ENCODE measurements at places on chromosomes 11 and 22.
A peak's percentile ranks its signal among the peaks of the same experiment; 100 is the strongest.

DNA sequence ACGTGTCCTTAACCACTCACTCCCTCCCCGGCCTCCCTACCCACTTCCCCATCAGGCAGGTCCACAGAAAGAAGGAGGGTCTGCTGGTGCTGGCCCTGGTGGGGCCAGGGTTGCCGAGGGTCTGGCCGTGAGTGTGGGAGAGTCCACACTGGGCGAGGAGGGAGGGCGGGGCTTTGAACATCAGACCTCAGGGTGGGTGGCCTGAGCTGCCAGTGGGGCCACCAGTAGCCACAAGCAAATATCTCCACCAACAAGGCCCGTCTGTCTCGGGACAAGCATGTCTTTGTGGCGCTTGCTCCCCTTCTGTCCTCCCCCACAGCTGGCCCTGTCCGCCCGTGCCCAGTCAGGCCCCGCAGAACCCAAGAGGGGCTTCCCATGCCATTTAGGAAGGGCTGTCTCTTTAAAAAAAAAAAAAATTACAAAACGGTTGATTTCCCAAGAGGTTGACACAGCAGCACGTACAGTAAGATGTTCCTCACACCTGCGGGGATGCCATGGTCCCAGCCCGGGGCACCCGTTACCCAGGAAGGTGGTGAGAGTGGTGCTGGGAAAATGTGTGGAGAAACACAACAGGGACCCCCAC is 17.7 kb upstream of the TALDO1 start:
- no peak for DNase-seq

DNA sequence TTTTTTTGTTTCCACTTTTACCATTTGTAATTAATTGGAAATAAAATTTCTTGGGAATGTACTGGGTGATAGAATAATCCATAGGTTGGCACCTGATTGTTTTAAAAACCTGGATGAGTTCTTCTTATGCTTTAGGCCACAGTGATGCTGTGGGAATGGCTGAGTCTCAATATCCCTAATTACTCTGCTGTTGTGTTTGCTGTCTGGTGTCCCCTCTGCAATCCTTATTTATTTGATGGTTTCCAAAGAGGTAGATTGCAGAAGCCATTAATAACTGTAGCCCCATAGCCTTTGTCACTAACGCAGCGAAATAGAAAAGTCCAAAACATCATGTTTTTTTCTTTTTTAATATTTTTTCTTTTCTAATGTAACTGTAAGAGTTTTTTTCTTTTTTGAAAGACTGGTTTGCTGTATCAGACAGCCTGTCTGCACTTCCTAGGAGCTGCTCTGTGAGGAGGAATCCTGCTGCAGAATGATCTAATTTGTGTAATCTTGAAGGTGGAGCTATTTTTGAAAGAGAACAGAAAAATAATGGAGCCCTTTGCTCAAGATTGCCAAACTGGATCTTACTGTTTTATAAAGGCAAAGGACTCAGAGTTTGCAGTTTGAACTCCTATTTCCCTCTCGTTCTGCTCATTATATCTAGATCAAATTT is 14.9 kb downstream of the PACS1 start:
- DNase-seq, result no peak

DNA sequence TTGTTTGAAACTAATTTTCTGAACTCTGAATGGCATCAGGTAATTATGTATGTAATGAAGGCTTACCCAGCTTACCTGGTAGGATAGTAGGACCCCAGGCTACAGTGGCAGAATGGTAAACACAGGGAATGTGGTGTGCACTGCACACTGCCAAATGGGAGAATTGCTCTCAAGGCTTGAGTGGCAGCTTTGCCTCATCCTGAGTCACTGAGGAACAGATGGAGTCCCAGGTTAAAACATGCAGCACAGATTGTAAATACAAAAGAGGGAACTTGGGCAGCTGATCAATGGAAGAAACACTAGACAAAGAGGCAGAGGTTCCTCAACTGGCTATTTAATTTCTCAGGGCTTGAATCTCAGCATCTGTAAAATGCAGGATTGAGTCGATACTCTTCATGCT is 24.4 kb downstream of the GPR83 start:
- no peak for DNase-seq

DNA sequence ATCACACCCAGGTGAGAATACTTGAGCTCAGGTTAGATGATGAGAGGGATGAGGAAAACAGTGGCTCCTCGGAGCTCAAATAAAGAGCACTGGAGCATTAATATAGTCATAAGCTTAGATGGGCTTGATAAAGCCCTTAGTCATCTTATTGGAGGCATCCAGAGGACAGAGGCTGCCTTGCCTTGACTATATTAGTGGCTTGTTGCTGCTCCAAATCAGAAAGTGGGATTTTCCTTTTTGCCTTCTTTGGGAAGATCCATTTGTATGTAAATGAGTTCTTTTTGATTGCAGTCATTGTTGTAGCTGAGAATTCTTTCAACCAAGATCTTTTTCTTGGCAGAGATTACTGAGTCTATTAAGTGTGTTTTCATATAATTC is 18.9 kb downstream of the ADM start:
- no peak for DNase-seq

DNA sequence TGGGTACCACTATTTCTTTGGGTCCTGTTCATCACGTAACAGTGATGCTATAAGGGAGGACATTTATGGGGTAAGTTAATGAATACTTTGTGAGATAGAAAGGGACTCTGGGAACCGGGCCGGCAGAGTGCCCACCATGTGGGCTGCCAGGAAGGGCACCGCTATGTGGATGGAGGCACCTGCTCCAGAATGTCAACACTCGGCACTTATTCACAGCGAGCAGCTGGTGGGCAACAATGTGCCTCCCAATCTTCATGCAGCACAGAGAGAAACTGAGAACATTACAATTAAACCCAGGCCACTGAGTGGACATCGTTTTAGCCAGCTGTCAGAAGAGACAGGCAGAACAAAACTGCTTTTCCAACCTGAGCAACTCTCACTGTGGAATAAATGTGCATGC is 15.8 kb upstream of the ELFN2 start:
- DNase-seq, result no peak

GRCh38 chr11:2913776-2914175 is 15.4 kb downstream of the PHLDA2 start:
- no peak for DNase-seq

DNA sequence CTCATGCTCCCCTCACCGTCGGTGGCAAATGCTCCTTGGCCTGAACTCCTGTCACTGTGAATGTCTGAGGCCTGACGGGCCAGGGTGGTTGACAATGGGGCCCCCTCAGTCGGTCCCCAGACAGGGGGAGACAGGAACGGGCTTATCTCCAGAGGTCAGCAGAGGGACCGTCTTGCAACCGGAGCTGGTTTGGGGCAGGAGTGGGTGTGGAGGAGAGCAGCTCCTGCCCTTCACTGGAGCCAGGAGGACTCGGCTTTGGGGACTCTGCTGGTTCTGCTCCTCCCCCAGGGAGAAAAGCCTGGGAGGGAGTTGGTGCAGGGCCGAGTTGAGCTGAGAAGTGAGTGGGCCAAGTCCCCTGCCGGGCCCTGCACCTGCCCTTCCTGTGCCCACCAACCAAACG is 354.4 kb downstream of the BRD1 start:
- DNase-seq, result no peak

DNA sequence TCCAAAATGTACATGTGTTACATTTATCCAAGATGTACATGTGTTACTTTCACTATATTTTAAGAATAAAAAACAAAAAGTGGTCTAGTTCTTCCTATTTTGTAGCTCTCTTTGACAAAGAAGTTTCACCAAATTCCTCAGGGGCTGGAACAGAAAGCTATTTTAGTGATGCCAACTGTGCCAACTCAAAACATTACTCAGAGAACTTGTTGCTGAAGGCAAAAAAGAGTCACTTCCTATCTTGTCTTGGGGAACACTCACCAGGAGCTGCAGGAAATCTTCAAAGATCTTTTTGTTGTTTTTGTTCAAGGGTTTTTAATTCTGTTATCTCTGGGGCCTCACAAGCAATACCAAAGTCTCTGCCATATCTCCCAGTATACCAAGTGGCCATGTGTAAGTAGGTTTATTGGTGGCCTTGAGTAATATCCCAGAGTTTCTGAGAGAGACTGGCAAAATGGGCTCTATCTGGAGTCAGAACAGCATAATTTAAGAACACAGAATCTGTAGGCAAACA is 13.6 kb upstream of the EED start:
- no peak for DNase-seq

DNA sequence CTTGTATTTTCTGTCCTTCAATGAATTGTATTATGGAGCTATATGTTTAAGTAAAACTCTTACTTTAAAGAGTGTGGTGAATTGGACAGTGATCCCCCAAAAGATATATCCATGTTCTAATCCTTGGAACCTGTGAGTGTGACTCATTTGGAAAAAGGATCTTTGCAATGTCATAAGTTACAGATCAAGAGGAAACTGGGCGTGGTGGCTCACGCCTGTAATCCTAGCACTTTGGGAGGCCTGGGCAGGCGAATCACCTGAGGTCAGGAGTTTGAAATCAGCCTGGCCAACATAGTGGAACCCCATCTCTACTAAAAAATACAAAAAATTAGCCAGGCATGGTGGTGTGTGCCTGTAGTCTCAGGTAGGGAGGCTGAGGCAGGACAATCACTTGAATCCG is 36.7 kb downstream of the ELF5 start:
- DNase-seq, result no peak

DNA sequence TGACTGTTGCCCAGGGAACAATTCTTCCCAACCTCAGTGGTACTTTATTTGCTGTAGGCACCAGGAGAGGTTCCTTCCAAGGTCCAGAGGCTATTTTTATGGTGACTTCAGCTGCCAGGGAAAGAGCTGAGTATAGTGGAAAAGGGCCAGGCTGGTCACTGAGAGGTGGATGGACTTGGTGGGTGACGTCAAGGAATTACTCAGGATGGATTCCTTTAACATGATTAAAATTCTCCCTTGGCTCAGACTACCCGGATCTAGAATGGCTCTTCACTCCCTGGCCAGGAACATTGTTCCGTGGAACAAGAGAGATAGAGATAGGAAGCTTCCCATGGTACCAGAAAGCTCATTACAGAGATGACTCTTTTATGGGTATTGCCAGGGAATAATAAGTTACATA is 8.7 kb upstream of the CALCA start:
- DNase-seq, result no peak

GRCh38 chr22:35409783-35410662 is 10.1 kb downstream of the MCM5 start:
- peak; percentile 94 for DNase-seq

GRCh38 chr22:27260087-27260698 is 541.4 kb downstream of the MN1 start:
- no peak for DNase-seq

DNA sequence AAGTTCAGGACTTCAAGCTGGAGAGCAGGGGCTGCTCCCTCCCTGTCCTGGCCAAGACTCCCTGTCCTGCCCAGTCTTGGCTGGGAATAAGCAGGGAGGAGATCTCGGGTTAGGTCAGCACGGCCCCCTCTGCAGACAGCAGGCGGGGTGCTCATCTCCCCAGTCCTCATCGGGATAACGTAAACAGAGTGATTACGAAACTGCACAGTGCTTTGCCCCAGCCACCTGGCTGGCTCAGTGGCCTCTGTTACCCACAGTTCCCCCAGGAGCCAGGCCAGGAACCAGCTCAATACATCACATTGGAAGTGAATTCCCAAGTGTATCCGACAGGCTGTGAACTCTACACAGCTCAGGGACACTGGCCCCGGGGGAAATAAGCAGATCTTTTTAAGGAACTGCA is 42.7 kb upstream of the KCNJ11 start:
- no peak for DNase-seq
